Activated CD4-positive, alpha-beta T cell treated with anti-CD3 and anti-CD28 coated beads for 4 hours (primary cell): ENCODE measurements at places on chromosomes 16 and 17.

- no peak for DNase-seq
Observed at GRCh38 chr16:4381072-4381934, 9.7 kb downstream of the VASN start.

DNA sequence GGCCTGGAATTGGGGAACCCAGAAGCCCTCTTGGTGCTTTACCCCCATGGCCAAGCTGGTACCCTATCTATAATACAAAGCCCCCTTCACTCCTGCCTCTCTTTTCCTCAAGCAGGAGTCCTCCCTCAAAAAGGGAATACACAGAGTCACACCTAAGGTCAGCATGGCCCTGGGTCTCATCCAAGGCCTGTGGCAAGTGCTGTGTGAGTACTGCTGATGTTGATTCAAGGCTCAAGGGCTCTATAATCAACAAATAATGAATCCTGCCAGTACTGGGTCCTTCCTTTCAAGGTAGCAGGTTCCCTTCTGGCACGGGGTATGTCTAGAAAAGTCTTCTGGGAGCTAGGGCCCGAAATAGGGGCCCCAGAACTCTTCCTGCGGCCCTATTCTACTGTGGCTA is 187.3 kb downstream of the CYB561 start:
- no peak for DNase-seq

DNA sequence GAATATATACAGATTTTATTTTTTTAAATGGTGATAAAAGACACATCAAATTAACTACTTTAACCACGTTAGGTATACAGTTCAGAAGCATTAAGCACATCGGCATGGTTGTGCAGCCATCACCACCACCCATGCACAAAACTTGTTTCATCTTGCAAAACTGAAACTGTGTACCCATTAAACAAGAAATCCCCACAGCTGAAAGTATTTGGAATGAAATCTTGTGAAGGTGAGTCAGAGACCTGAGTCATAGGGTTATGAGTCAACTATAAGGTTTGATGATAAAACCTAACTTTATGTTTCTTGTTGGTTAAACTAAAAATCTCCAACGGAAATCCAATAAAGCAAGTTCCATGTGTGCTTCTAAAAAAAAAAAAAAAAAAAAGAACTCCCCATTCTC is 561.6 kb upstream of the PSMD7 start:
- no peak for DNase-seq

- DNase-seq = no peak
Observed at GRCh38 chr16:70796301-70796700, 4.7 kb downstream of the VAC14 start.

GRCh38 chr17:45077643-45078042 is 16.5 kb downstream of the NMT1 start:
- no peak for DNase-seq

DNA sequence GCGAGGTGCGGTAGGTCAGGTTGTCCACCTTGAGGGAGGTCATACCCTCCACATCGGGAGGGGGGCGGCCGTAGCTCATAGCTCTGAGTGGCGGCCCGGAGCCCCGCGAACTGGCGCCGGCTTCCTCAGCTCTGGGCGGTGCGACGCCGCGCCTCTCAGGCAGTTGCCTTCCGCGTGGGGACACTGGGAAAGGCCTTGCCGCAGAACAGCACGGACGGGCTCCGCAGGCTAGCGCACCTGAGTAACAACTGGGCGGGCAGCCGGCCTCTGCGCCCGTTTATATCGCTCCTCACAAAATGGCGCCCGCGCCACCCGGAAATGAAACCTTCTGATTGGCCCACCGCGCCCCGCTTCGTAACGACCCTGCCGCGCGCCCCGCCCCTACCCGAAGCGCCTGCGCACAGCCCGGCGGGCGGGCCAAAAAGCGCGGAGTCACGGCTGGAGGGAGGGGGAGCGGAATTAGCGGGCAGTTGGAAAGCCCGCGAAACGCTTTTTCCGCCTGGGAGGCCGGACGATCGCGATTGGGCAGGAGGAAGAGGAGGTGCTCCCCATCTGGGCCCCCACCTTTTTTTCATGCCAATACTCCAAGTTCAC is at the start of gene SRSF2:
SRSF2 (minus strand) TSS at position 250 of the 594 bp plus-strand sequence; CDS start at position 79, 171 bp downstream.
- DNase-seq = peak; percentile 98

DNA sequence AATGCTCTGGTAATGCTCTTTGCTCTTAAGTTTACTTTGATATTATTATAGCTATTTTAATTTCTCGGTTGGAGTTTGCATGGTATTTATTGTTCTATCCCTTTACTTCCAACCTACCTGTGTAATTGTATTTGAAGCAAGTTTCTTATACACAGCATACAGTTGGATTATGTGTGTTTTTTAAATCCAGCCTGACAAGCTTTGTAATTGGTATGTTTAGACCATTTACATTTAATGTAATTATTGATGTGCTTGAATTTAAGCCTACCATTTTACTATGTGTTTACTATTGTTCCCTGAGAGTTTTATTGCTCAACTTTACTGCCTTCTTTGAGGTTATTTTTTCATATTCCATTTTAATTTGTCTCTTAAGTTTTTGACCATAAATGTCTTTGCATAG is 35.7 kb downstream of the ACSF3 start:
- DNase-seq = no peak

GRCh38 chr17:33639103-33639880 is 346.2 kb upstream of the ASIC2 start:
- DNase-seq = no peak

DNA sequence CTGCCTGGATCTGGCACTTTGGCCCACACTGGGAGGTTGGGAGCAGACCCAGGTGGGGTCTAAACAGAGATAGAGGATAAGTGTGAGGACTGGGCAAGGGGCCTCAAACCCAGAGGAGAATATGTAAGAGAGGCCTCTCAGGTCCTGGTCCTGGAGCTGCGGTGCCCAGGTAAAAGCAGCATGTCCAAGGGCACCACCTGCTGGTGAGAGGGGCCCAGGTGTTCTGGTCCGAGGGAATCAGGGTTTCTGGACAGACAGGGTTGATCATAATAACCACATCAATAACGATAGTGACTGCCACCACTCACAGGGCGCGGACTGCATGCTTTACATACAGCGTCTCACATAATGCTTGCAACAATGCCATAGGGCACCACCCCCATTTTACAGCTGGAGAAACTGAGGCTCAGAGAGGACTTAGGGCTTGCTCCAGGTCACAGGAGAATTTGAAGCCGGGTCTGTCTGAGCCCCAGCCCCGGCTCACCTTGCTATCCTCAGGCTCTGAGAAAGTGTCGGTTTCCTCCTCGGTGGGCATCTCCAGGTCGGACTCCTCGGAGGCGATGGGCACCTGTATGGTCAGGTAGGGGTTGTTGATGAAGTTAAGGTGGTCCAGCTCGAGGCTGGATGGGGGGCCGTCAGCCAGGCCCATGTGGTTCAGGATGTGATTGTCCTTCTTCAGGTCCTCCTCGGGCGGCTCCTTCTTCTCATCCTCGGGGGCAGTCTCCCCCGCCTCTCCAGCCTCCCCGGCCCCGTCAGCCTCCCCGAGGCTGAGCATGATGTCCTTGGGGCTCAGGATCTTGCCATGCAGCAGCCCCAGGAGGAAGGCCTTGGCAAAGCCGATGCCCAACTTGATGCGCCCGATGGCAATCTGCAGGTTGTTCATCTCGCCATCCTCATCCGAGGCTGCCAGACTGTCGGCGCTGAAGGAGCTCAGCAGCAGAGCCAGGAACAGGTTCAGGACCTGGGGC is 19.1 kb upstream of the CD79B start:
- no peak for DNase-seq

GRCh38 chr16:74485916-74486315 is 64.6 kb upstream of the CLEC18B start:
- no peak for DNase-seq
